H4 (cell line): ENCODE measurements at places on chromosomes 11 and 22.

DNA sequence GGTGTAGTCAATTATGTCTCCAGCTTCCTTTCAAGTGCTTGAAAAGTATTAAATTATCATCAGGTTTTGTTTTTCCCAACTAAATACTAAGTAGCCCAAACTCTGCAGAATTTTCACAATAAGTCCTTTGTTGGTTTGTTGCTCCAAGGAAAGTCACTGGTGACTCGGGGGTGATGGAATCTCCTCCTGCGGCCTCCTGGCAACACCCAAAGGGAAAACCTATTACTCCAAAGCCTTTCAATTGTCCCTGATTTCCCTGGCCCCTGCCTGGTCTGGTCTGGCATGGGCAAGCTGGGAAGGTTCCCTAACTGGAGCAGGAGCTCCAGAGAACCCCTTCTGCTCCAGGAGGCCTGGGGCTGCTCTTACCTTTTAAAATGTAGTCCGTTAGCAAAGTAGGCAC lies 47.9 kb downstream of the FEZ1 start:
- DNase-seq, result no peak

DNA sequence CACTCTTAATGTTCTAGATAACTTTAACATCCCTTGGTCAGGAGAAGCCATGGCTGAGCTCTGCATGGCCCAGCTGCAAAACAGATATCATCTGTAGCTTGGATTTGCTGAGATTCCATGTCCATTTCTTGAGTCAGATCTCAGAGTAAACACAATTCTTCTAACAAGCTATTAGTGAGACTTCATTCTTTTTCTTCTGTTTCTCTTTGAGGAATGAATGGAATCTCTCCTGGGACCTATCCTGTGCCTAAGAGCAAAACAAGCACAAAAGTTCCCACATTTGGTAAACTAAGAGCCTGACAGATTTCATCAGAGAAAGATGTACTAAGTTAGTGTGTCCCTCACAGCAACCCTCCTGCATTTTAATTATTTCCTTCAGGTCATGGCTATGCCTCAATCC lies 142.8 kb downstream of the MAML2 start:
- peak; percentile 44 for DNase-seq

DNA sequence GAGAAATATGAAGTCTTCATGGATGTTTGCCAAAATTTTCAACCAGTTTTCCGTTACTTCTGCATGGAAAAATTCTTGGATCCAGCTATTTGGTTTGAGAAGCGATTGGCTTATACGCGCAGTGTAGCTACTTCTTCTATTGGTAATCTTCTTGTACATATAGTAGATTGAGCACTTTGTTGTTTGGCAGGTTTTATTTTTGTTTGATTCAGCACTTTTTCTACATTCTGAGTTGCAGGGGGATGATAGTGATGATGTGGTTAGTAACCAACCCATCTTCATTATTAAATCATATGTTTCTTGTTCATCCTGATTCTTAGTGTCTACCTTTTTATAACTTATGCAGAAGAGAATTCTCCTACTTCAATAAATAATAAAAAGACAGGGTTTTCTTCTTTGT lies 121.6 kb downstream of the C11orf65 start:
- DNase-seq, result no peak

- DNase-seq, result no peak
Measured at GRCh38 chr22:20324139-20324516, 4.3 kb upstream of the DGCR6L start.

DNA sequence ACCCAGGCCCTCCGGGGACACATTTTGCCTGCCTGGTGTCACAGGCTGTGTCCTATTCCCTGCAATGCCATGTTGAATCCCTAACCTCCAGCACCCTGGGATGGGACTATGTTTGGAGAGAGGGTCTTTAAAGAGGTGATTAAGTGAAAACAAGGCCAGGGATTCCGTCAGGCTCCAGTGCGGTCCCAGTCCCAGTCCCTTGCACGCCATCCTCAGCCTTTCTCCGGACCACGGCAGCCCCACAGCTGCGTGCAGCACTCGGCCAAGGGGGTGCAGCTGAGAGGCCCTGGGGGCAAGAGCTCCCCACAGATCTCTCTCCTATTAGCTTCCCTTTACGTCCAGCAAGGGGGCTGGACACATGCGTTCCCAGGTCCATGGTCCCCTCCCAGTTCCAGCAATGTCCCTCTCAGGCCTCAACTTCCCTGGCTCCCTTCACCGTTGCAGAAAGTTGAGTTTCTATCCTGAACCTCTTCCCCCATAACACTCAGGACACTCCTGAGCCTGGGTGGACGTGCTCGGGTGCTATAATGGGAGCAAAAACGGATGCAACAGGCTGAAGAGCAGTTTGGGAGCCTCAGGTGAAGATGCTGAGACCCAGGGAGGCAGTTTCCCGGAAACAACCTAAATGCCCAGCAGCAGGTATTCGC lies 1422.7 kb downstream of the BRD1 start:
- DNase-seq, result no peak

DNA sequence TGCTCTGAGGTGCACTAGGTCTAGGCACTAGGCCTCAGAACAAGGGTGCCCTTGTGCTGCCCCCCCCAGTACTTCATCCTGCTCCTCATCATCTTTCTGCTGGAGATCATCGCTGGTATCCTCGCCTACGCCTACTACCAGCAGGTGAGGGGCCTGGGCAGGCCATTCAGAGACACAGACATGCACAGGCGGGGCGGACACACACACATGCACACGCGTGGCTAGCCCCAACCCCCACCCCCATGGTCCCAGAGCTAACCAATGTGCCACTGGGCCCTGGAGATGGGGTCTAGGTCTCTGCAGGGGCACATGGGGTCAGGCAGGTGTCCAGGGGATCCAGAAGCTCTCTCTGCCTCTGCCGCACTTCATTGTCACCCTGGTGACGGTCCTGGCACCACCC lies 3.9 kb downstream of the CD151 start:
- DNase-seq, result no peak

DNA sequence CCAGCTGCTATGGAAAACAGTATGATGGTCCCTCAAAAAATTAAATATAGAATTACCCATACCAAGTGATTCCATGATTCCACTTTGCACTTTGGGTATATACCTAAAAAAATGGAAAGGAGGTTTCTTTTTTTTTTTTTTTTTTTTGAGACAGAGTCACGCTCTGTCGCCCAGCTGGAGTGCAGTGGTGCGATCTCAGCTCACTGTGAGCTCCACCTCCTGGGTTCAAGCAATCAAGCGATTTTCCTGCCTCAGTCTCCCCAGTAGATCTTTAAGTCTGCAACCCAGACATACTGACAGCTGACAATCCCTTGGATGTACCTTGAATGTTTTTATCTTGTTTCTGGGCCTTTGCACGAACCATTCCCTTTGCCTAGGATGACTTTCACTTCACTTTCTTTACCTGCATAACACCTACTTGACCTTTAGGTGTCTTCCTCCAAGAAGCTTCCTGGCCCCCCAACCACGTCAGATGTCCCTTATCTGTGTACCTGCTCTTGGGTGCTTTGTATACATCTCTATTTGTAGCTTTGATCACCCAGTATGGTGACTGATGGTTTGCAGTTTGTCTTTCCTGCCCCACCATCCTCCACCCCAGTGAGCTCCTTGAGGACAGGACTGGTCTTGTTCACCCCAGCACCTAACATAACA lies 11.6 kb downstream of the UCP3 start:
- DNase-seq, result no peak

- no peak for DNase-seq
Measured at GRCh38 chr11:78226684-78227680, 38.3 kb downstream of the USP35 start.

DNA sequence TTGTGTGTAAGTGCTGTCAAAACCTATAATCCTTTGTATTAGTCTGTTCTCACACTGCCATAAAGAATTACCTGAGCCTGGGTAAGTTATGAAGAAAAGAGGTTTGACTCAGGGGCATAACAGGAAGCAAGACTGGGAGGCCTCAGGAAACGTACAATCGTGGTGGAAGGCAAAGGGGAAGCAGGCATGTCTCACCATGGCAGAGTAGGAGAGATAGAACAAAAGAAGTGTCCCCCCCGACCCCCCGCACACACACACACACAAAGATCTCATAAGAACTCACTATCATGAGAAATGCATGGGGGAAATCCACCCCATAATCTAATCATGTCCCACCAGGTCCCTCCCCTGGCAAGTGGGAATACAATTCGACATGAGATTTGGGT lies 2.3 kb upstream of the USP28 start:
- no peak for DNase-seq

GRCh38 chr22:49827271-49827852 lies 311 bp downstream of the BRD1 start:
- no peak for DNase-seq

DNA sequence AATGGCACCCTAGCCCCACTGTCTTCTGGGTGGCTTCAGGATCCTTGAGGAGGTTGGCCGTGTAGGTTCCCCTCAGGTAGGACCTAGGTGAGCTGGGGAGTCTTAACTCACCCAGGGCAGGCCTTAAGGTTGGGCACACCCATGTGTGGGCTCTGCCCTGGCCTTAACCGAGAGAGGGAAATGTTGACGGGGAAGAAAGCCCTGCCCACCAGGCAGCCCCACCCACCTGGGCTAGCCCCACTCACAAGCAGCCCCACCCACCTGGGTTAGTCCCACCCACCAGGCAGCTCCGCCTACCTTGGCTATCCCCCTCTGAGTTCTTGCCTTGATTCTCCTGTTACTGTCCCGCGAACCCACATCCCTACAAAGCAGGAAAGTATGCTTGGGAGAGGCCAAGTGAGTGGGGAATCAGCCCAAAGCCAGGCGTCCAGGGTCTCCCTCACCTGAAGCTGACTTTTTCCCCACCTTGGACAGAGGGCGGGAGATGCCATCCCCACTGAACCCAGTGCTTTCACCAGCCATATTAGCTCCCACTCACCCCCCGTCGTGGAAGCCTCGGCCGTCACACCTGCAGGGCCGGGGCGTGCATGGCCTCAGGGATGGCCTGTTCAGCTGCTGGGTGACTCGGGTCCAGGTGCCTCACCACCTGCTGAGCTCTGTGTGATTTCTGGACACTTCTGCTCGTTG lies at the start of gene MYEOV:
MYEOV (plus strand) TSS at position 337 of the 687 bp plus-strand sequence. CDS start 1,200 bp downstream, outside the sequence.
- DNase-seq, result no peak

GRCh38 chr11:57279116-57279515 lies 42.1 kb upstream of the APLNR start:
- DNase-seq, result no peak

DNA sequence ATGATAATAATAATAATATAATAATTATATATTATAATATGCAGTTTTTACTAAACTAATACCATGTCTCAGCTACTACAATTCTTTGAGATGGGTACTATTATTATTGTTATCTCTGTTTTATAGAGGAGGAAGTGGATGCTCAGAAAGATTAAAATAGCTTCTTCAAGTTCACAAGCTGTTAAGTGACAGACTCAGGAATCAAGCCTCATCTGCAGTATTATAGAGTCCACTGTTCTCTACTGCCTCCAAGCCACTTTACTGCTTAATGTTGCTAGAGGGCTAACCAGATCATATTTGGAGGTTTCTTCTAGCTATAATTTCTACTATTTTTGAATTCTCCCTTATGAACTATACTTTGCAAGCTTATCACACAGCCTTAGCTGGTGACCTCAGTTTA lies 62.7 kb downstream of the CSTPP1 start:
- no peak for DNase-seq

- DNase-seq, result peak; percentile 69
Measured at GRCh38 chr11:96257972-96258934, 84.7 kb downstream of the MAML2 start.

DNA sequence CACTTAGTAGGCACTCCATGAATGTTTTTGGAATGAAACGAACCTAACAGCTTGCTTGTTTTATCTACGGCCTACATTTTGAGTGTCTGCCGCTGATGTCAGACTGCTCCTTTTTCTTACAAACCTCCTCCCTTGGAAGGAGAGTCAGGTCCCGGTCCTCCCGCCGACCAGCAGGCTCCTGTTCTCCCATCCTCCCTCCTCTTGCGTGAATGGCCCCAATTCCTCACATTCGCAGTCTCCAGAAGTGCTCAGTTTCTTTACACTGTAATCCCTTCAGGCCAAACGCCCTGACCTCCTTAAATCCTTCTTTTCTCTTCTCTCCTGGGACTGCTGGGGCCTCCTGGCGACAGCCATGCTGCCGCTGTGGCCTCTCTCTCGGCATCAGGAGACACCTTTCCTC lies 82.6 kb upstream of the CSNK2A3 start:
- DNase-seq, result no peak

GRCh38 chr11:104967534-104968354 lies 630 bp downstream of the CASP4 start:
- no peak for DNase-seq

DNA sequence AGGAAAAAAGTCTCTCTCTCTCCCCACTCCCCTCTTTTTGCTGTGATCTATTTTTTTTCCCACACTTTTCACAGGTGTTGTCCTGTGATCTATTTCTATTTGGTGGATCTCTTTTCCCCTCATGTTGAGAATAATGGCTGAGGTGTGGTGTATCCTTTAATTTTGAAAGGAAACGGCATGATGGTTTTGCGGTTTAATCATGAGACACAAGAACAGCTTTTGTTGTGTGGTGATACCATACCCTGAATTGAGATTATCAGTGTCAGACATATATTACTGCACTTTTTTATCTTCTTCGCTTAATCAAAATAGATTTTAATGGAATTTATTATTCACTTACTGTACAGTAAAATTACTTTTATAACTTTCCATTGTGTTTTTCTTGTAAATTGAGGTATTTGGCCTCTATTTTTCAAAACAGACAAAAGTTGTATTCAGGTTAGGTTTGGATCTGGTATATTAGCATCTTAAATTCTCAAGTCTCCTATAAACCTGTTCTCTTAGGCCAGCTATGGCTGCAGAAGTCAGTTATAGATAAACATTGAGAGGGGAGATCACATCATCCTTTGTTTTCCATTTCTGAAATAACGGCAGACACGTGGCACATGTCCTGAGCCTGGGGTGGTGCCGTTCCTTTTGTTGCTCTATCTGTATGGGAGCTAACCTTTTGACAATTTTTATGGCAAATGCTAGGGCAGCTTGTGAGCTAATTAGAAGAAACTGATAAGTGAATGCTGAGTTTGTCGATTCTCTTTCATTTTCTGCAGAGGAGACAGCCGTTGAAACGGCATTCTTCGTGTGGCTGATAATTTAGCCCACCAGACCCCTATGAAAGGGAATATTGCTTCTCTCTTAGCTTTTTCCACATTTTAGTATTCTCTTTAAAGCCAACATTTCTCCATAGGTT lies 25.8 kb downstream of the NF2 start:
- no peak for DNase-seq

DNA sequence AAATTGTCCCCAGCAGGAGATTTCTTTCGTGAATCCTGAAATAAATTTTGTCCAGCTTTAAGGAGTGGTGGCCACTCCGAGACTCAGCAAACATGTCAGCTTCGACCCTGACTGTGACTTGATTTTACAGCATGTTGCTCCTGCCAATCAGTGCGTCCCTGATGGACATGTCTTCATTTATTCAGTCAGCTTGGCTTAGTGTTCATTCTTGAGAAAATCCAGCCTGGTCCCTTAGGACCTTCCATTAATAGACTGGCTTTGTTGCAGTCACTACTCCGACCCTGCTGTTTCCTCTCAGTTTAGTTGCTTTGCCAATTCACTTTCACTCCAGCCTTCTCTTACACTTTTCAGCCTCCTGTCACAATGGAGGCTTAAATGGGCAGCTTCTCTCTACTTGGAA lies 30.5 kb downstream of the TMPRSS5 start:
- no peak for DNase-seq

GRCh38 chr11:44593251-44593650 lies 27.8 kb downstream of the CD82 start:
- no peak for DNase-seq
